ENCODE measurements at places on chromosomes 16 and 17. TPM values are rescaled to one million over a fixed set of nuclear protein-coding genes. Genes with fewer than 3 reads are reported as not detected.

The SOST gene
- not detected for total RNA-seq

The TEX19 gene
- not detected for total RNA-seq

The UTS2R gene
- not detected for total RNA-seq

The RPS6KB1 gene
- total RNA-seq: 36.3 TPM

The TBKBP1 gene
- total RNA-seq: 13.9 TPM

The KRTAP2-2 gene
- not detected for total RNA-seq

The SLC16A5 gene
- 1.2 TPM for total RNA-seq

DNA sequence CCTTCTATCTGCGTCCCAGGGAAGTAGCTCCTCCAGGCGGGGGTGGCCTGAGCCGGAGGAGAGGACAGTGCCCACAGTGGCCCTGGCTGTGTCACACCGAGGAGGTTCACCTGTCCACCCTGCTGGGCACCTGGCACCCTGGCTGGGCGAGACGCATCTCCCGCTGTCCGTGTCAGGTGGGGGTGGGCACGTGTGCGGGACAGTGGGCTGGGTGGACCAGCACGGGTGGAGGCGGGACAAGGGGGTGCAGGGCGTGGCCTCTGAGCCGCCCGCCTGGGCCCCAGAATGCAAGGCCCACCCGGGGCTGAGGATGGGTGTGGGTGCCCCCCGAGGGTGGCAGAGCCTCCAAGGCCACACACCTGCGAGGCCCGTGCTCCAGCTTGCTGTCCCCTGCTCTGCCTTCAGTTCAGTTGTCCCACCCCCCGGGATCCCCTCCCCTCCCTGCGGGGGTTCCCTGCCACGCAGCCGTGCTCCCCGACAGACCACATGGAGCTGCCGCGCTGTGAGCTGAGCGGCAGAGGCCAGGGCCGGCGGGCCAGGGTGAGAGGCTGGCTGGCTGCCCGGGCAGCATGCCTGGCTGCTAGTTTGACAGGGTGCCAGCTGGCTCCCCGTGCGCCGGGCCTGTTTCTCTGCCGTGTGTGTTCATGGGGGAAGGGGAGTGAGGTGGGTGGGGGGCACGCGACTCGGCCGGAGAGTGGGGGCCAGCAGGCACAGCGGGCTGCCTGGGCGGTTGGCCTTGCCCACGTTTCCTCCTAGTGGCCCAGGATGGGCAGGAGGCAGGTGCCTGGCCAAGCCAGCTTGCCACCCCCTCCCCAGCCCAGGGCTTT lies 33.9 kb downstream of the BAHCC1 start:
- peak; percentile 77 for DNase-seq

GRCh38 chr17:79922116-79922601 lies 82.9 kb upstream of the CBX4 start:
- DNase-seq: no peak

GRCh38 chr17:39804839-39805238 lies 59.3 kb downstream of the IKZF3 start:
- DNase-seq: no peak

- DNase-seq: no peak
Measured at GRCh38 chr16:70429888-70430666, 8.8 kb downstream of the ST3GAL2 start.

DNA sequence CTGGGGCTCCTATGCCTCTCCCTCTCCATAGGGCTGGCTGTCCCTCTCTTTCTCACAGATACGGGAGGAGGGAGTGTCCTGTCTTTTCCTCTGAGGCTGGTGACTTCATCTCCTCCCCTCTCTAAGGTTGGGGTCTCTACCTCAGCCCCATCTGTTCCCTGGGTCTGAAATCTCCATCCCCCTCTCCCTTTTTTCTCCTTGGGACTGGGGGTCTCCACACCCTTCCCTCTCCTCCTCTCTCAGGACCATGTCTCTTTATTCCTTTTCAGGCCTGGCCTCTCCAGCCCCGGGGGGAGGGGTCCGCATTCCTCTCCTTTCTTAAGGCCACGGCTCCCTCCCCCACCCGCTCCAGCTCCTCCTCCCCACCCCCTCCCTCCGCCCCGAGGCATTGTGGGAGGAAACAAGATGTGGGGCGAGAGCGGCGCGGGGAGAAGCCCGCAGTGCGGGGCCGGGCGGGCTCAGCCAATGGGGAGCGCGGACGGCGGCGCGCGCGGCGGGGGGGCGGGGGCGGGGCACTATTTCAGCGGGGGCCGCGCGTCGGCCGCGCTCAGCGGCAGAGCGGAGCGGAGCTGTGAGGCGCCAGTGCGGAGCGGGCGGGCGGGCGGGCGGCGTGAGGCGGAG lies at the start of gene DYNLL2:
TSS of gene DYNLL2 (plus strand) at position 550 of the 621 bp plus-strand sequence. CDS start 3,672 bp downstream, outside the sequence.
- DNase-seq: peak; percentile 94

DNA sequence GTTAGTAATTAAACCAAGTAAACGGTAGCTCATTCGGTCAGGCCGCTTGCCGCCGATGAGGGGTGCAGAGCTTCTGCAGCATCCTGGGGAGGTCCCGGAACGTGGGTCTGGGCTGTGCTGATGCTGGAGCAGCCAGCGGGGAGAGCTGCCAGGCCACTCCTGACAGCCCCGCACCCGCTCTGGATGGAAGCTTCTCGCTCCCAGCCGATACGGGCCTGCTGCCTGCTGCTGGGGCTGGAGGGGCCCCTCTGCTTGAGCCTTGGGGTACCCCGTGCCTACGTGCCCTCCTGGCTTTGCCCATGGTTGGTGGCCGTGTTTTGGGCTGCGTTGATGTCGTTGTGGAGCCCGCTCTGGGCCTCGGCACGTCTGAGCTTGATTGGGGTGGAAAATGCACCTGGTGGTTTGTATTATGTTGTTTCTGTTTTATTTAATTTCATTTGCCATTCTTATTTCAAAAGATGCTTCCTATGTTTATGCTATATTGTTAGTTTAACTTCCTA lies 41.6 kb upstream of the ZNF750 start:
- no peak for DNase-seq

DNA sequence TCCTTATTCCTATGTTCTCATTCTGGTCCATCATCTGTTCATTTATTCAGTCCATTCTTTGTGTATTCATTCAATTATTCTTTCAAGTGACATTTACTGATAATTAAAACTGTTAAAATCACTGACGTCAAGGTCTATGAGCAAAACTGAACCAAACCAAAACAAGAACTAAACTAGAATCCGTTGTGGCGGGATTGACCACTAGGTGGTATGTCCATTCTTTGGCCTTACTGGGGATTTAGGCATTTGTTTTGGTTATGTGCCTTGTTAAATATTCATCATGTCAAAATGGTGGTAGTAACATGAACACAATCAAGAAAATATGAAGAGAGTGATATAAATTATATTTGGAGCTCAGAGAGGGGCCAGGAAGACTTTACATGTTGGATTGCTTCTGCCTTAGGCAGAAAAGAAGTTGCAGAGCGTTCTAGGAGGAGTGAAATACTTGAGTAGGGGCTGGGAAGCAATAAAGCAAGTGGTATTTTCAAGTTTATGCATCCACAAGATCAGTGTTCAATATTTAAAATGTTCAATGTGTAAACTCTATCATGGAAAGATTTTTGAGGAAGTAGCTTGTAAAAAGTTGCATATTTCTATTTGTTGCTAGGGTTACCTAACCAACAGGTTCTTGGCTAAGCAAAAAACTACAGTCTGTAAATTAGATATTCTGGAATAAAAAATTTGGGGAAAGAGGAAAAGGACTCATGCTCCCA lies 129.0 kb downstream of the CDH13 start:
- DNase-seq: no peak

DNA sequence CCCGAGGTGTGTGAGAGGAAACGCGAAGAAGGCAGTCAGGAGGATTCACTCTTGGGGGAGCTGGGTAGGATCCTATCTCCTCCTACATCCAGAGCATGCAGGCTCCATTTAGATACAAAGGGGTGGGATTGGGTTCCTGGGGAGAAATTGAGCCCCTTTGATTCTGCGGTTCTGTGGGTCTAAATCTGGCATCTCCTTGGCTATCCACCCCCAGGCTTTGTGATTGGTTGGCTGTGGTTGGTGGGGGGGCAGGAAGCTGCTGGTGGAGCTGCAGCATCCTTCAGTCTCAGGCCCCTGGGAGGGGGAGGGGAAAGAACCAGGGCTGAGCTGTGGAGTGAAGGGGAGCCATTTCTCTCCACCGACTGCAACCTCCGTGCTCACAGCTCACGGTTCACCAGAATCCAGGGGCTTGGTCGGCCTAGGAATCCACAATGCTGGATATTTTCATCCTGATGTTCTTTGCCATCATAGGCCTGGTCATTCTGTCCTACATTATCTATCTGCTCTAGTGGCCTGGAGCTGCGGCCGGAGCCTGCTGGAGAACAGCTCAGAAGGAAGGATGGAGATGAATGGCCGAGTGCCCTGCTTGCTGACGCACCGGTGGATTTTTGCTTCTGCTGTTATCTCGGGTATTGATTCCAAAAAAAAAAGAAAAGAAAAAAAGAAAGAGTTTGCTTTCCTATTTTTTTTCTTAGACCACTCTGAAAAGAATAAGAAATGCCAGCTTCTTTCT lies at the start of gene LASP1NB:
TSS of gene LASP1NB (plus strand) at position 352 of the 733 bp plus-strand sequence.
- DNase-seq: peak; percentile 70

GRCh38 chr17:9924735-9925191 lies 19.7 kb upstream of the RCVRN start:
- peak; percentile 47 for DNase-seq

DNA sequence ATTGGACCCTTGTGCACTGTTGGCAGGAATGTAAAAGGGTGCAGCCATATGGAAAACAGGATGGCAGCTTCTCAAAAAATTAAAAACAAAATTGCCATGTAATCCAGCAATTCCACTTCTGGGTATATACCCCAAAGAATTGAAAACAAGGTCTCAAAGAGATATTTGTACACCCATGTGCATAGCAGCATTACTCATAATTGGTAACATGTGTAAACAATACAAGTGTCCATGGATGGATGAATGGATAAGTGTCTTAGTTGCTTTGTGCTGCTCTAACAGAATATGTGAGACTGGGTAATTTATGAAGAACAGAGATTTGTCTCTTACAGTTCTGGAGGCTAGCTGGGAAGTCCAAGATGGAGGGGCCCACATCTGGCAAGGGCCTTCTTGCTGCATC lies 3.8 kb upstream of the RUNDC3A start:
- DNase-seq: no peak

DNA sequence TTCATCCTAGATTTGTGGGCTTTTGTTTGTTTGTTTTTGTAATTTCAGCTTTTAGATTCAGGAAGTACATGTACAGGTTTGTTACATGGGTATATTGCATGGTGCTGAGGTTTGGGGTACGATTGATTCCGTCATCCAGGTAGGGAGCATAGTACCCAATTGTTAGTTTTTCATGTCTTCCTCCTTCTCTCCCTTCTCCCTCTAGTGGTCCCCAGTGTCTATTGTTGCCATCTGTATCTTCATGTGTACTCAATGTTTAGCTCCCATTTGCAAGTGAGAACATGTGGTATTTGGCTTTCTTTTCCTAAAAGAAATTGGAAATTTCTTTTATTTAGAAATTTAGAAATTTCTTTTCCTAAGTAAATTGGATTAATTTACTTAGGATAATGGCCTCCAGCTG lies 37.1 kb upstream of the BCAS3 start:
- no peak for DNase-seq

GRCh38 chr16:27534256-27534655 lies 15.5 kb downstream of the GTF3C1 start:
- no peak for DNase-seq

GRCh38 chr17:14827396-14827919 lies 437.7 kb downstream of the PMP22 start:
- no peak for DNase-seq

DNA sequence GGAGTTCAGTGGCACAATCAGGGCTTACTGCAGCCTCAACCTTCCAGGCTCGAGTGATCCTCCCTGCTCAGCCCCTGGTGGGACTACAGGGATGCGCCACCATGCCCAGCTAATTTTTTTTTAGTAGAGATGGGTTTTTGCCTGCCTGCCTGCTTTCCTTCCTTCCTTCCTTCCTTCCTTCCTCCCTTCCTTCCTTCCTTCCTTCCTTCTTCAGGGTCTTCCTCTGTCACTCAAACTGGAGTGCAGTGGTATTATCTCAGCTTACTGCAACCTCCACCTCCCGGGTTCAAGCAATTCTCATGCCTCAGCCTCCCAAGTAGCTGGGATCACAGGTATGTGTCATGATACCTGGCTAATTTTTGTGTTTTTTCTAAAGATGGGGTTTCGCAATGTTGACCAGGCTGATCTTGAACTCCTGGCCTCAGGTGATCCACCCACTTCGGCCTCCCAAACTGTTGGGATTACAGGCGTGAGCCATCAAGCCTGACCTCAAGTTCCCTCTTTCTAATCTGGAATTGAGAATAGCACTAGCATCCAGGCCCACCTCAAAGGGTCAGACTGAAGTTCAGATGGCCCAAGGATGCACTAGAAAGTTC lies 45.3 kb downstream of the PRAC1 start:
- no peak for DNase-seq

DNA sequence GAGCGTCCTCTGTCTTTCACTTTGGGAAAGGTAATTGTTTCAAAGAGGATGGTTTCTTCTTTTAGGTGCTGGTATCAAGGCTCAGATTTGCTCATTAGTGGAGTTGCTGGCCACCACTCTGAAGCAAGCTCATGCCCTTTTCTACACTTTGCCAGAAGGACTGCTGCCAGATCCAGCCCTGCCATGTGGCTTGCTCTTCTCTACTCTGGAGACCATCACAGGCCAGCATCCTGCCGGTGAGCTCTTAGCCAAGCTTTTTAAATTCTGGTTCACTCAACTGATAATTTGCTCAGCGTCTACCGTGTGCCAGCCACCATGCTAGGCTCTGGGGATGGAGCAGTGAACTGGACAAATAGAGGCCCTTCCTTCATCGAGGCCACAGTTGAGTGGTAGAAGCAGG lies 4.3 kb downstream of the COG1 start:
- no peak for DNase-seq

DNA sequence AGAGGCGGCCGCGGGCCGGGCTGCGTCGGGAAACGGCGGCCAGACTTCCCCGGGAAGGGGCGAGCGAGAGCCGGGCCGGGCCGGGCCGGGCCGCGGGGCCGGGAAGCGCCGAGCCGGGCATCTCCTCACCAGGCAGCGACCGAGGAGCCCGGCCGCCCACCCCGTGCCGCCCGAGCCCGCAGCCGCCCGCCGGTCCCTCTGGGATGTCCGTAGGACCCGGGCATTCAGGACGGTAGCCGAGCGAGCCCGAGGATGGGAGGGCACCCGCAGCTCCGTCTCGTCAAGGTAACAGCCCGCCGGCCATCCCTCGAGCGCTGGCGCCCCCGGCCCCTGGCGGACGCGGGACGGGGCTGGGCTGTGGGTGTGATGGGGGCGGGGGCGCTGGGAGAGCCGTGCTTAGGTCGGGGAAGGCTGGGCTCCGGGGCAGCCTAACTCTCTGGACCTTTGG lies at the start of gene CRHR1:
TSS of gene CRHR1 (plus strand) at position 28 of the 448 bp plus-strand sequence. CDS start at position 253, 225 bp downstream.
- DNase-seq: no peak

Data from frontal cortex (tissue), 4 donors.